CD4-positive, alpha-beta memory T cell (primary cell): ENCODE measurements at places on chromosomes 6 and 20. TPM values are rescaled to one million over a fixed set of nuclear protein-coding genes. Genes with fewer than 3 reads are reported as not detected.

GRCh38 chr20:35893942-35894341 lies 60.4 kb downstream of the SCAND1 start:
- no peaks in the 10 kb centered on the region for H3K36me3 ChIP-seq
- no peaks in the 10 kb centered on the region for H3K4me1 ChIP-seq
- no peak overlapping the region for H3K4me3 ChIP-seq
- no peaks in the 10 kb centered on the region for H3K27me3 ChIP-seq

- no peak overlapping the region for H3K4me3 ChIP-seq
- H3K36me3 ChIP-seq, result no peaks in the 10 kb centered on the region
- no peaks in the 10 kb centered on the region for H3K4me1 ChIP-seq
- no peak overlapping the region for H3K27ac ChIP-seq
Measured at GRCh38 chr6:155013457-155013876, 18.4 kb downstream of the TIAM2 start.

DNA sequence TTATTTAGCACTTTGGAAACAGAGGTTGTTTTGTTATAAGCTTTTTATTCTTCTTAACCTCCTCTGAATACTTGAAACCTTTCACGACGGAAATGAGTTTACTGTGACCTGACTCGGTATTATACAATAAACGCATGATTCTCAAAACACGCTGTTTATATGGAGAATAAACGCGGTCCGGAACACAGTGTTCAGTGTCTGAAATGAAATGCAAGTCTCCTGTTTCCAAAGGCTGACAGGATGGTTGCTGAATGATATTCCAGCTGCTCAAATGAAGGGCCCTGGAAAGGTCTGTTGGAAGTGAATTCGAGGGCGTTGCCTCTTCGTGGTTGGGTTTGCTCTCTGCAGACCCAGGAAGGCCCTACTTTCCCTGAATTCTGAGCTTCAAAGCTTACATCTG lies 83.4 kb downstream of the RSPH3 start:
- no peaks in the 10 kb centered on the region for H3K36me3 ChIP-seq
- no peak overlapping the region for H3K4me3 ChIP-seq
- DNase-seq, result no peak
- H3K4me1 ChIP-seq, result peaks cover 33% of the 10 kb centered on the region

DNA sequence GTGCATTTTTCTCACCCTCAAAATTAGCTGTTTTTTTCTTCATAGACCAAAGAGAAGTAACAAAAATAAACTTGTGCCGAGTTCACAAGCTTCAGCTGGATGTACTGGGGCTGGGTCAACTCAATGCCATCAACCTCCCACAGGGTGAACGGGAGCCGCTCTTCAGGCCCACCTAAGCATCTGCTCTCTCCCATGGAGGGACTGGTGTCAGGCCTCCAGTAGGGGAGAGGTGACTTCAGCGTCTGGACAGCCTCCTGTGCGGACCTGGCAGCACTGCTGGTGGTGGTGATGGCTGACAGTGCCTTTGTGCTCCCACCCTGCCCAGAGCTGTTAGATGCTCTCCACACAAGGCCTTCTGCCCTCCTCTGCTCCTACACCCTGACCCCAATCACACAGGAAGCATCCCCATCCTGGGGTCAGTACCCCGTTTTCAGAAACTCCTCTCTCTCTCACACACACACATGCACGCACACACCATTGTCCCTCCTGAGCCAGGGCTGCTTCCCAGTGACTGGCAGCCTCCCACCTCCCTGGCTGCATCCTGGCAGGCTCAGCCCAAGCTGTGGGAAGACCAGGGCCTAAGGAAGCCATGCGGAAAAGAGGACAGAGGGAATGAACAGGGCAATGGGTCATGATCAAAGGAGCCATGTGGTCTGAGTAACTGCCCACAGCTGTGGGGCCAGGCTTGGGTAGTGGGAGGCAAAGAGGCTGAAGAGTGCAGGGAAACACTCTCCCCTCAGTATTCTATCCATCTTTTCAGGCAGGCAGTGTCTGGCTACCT lies 17.7 kb downstream of the CST8 start:
- no peak for DNase-seq
- no peak overlapping the region for H3K27ac ChIP-seq
- H3K36me3 ChIP-seq, result no peaks in the 10 kb centered on the region
- H3K4me3 ChIP-seq, result no peak overlapping the region
- no peaks in the 10 kb centered on the region for H3K4me1 ChIP-seq

GRCh38 chr6:20693466-20694063 lies 159.3 kb downstream of the CDKAL1 start:
- H3K27ac ChIP-seq, result no peak overlapping the region
- H3K4me3 ChIP-seq, result no peak overlapping the region
- H3K27me3 ChIP-seq, result no peaks in the 10 kb centered on the region
- DNase-seq, result no peak

GRCh38 chr6:3755637-3756545 lies 4.4 kb upstream of the PXDC1 start:
- no peak overlapping the region for H3K4me3 ChIP-seq
- no peak overlapping the region for H3K27ac ChIP-seq
- DNase-seq, result no peak
- H3K27me3 ChIP-seq, result no peaks in the 10 kb centered on the region
- H3K4me1 ChIP-seq, result peaks cover 9% of the 10 kb centered on the region
- H3K36me3 ChIP-seq, result no peaks in the 10 kb centered on the region

Gene PRL
- not detected for total RNA-seq

Gene LY86
- 1.5 TPM for total RNA-seq

Gene BPIFB2
- not detected for total RNA-seq

DNA sequence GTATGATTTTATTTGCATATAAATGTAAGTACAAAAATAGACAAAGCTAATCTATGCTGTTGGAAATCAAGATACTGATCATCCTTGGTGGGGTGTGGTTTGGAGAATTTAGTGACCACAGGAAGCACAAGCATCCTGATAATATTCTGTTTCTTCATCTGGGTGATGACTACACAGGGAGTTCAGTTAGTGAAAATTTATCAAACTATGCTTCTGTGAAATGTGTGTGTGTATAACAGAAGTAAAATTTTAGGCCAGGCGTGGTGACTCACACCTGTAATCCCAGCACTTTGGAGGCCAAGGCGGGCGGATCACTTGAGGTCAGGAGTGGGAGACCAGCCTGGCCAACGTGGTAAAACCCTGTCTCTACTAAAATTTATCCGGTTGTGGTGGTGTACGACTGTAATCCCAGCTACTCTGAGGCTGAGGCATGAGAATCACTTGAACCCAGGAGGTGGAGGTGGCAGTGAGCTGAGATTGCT lies 20.6 kb downstream of the ENPP3 start:
- H3K36me3 ChIP-seq, result no peaks in the 10 kb centered on the region
- H3K4me3 ChIP-seq, result no peak overlapping the region
- DNase-seq, result no peak
- H3K27ac ChIP-seq, result no peak overlapping the region

GRCh38 chr6:14063756-14064155 lies 53.8 kb upstream of the CD83 start:
- DNase-seq, result no peak
- H3K4me1 ChIP-seq, result no peaks in the 10 kb centered on the region
- no peak overlapping the region for H3K4me3 ChIP-seq
- H3K27ac ChIP-seq, result no peak overlapping the region
- no peaks in the 10 kb centered on the region for H3K27me3 ChIP-seq
- H3K36me3 ChIP-seq, result no peaks in the 10 kb centered on the region
